Panc1 (cell line): ENCODE measurements at places on chromosomes 1 and 21.

DNA sequence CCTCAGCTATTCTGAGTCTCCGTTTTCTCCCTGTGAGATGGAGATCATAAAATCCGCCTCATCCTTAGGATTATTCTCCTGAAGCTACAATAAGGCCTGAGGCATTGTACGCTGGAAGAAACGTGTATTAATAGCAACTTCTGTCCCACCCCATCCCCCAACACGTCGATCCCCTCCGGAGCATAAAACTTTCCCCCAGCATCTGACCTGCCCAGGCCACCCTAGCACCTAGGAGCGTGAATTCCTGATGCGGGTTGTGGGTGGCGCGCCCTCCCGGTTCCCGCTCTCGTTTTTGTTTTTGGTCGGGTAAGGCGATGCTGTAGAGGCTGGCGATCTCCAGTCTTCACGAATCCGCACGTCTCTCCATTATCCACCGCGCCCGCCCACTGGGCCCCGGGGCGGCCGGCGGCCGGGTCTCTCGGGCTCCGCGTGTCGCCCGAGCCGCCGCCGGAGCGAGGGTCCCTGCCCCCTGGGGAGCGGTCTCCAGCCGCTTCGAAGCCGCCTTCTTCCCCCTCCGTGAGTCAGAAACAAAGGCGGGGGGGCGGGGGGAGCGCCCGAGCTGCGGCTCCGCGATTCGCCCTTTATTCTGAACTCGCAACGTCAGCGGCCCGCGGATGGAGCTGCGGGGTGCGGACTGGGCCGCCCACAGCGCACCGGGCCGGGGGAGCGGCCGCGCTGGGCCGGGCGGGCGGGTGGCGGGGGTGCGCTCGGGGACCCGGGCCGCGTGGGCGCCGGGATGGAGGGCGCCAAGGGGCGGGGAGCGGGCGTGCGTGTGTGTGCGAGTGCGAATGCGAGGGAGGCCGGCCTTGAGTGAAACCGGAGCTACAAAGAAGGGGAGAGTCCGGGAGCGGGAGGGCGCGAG is at the start of gene PLEKHO1:
PLEKHO1 (plus strand) TSS at position 646 of the 862 bp plus-strand sequence. CDS start 342 bp downstream, outside the sequence.
- DNase-seq = no peak

GRCh38 chr1:153384958-153385580 is 5.8 kb downstream of the S100A8 start:
- DNase-seq = no peak

DNA sequence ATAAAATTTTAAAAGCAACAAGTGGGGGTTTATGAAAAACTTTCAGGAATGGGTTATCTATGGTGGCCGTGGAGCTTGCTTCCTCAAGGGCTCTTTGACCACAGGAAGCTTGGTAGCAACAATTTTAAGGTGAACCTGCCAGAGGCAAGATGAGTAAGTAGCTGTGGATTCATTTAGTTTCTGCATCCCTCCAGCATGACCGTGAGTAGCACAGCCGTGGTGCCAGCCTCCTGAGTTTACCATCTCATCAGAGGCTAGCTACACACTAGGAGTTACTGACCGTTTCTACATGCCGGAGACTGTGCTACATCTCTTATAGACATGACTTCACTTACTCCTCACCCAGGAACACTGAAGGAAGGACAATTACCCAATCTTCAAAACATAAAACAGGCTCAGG is 30.1 kb upstream of the PLEKHG5 start:
- DNase-seq = no peak

DNA sequence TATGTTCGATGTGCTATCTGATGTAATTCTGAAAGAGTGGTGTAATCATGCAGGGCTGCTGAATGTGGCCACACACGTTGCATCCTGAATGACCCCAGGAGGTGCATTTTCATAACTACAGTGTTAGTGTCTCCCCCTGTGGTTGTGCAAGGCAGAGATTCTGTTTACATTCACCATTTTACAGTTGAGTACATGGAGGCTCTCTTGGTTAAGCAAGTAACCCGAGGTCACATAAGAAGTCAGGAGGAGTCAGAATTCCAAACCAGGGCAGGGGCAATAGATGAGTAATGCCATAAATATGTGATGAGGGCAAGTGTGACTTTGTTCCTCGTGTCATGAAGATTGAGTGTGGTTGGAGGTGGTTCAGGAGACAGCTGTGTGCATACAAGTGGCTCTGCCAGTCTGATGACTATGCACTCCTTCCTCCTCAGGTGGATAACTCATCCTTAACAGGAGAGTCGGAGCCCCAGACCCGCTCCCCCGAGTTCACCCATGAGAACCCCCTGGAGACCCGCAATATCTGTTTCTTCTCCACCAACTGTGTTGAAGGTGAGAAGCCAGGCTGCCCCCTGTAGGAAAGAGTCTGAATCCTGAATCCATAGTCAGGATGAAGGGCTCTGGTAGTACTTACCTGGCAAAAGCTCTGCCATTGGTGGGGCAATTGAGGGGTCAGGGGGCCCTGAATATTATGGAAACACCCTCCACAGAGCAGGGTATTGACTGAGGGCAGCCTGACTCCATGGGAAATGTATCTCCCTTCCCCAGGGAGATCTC is 9.3 kb downstream of the ATP1A2 start:
- DNase-seq = peak; percentile 82

- peak; percentile 79 for DNase-seq
These were observed 168.5 kb upstream of the RUNX1 start for GRCh38 chr21:35217504-35218060.

DNA sequence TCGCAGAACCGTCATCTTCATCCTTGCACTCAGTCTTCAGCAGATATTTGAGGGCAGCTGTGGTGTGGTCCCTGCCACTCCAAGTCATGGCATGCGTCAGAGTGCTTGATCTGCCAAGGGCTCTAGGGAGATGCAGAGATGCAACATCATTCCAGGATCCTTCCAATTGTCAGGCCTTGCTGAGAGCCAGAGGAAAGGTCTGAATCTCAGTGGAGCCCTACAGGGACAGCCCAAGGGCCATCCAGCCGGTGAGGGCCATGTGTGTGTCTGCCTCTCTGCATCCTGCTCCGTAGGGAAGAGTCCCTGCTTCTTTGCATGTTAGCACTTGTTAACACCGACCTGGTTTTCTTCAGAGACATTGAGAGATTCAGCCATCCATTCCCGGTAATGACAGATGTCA is 17.6 kb downstream of the MAPKAPK2 start:
- no peak for DNase-seq

DNA sequence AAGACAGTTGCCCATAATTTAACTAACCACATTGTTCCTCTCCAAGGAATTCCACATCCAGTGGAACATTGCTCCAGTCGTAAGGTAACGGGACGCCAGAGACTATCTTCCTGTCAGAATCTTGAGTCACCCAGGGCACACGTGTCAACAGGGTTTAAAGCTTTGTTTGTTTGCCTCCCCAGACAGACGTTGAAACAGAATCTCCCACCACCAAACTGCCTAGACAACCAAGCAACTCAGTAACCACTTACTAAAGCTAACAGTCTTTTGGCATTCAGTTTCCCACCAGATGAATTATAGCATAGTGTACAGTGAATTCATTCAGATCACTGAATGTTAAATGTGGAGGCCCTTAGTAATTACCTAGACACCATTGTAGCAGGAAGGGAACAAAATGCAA is 439.5 kb downstream of the PLPP3 start:
- DNase-seq = no peak

DNA sequence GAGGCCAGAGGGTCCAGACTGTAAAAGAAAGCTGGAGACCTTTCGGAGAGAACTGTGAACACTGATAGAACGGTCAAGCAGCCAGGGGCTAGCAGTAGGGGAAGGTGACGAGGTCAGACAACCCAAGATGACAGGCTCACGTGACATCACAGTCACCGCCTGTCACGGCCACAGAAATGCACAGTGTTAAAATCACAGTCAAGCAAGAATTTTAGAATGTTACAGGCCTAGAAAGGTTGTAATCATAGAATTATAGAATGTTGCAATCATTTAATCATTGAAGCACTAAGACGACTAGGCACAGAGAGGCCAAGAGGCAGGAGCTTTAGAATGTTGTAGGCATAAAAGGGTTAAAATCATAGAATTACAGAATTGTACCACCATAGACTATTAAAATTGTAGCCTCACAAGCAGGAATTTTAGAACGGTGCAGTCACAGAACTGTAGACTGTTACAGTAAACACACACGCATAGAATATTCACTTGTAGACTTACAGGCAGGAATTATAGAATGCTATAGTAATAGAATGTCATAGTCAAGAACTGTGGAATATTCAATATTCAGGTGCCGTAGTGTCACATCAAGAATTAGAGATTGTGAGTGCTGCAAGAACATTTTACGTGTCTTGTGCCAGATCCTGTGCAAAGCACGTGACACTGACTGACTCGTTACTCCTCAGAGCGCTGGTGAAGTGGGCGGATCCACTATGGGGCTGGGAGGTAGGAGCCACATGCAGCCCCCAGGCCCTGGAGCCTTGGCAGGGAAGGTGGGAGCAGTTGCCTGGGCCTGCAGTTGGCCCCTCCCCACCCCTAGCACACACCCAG is 118.1 kb downstream of the EPHB2 start:
- no peak for DNase-seq

DNA sequence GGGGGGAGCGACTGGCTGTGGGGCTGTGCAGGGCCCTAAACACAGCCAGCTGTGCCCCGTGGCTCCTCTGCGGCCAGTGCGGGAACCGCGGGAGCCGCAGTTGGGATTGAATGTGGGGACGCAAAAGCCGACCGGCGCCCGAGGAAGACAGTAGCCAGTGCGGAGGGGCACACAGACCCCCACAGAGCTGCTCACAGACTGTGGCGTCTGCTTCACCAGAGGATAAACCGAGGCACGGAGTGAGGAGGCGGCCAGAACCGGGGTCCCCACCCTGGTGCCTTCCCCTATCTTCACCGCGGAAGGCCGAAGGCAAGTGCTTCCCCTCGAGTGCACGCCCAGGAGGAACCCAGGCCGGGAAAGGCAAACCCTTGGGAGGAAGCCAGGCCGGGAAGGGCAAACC is 8.7 kb upstream of the TMEM52 start:
- DNase-seq = no peak

DNA sequence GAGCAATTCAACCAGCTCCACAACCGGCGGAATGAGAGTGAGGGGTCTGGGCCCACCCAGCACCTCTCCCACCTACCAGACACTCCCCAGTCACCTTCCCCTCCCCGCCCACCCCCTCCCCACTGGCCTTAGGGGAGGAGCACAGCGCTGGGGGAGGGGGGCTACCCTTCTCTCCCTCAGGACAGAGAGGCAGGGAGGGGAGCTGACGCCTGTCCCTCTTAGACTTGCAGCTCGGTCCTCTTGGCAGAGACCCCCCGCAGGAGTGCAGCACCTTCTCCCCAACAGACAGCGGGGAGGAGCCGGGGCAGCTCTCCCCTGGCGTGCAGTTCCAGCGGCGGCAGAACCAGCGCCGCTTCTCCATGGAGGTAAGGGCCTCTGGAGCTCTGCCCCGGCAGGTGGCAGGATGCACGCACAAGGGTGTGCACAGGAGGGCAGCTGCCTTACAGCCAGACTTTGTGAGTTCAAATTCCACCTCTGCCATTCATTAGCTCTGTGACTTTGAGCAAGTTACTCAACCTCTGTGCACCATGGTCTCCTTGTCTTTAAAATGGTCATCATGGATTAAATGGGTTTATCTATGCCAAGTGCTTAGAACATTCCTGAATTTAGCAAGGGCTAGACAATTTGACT is 18.9 kb downstream of the CDK18 start:
- no peak for DNase-seq

DNA sequence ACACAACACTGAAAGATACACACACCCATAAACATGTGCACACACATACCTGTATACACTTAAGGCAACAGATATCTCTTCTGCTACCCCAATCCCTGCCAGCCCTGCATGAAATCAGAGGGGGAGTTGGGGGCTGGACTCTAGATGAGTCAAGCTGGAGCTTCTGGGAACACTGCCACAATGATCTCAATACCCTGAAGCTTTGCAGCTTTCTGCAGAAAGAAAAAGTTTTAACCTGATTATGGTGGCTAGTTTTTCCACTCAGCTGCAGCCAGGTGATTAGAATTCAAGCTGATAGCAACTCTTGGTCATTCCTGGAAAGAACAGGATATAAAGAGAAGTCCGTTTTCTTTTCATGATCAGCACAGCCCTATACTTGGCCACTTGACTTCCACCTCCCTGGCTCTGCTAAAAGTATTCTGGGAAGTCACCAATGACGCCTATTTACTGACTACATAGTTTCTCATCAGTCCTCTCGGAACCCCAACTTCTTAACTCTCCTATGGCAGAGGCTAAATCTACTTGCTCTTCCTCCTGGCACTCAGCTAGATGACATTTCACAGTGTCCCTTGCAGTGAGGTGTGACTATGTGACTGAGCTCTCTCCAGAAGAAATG is 20.7 kb upstream of the DNASE2B start:
- DNase-seq = no peak

DNA sequence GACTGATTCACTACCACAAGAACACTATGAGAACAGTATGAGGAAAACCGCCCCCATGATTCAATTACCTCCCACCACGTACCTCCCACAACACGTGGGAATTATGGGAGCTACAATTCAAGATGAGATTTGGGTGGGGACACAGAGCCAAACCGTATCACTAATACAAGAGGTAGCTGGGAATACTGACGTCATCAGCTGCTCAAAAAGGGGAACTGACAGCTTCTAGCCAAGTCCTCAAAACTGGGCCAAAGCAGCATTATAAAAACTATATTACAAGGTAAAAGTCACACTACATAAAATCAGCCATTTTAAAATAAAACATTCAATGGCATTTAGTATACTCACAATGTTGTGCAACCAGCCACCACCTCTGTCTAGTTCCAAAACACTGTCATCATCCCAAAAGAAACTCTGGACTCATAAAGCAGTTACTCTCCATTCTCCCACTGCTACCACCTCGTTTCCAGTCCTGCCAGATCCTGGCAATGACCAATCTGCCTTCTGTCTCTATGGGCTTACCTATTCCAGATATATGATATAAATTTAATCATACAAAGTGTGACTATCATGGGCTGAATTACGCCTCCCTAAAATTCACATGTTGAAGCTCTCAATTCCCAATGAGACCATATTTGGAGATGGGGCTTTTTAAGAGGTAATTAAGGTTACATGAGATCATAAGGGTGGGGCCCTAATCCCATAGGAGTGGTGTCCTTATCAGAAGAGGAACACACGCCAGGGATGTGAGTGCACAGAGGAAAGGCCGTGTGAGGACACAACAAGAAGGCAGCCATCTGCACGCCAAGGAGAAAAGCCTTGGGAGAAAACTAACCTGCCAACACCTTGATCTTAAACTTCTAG is 192.1 kb downstream of the SETD4 start:
- DNase-seq = no peak

GRCh38 chr1:203528063-203528462 is 34.1 kb downstream of the OPTC start:
- DNase-seq = no peak

- no peak for DNase-seq
These were observed 116.9 kb upstream of the TIAM1 start for GRCh38 chr21:31460980-31461379.

GRCh38 chr1:161827786-161828185 is 61.7 kb downstream of the ATF6 start:
- DNase-seq = no peak

- DNase-seq = no peak
These were observed 22.1 kb upstream of the DISP1 start for GRCh38 chr1:222792744-222793143.
